ENCODE measurements at places on chromosomes 4 and X.

- no peak for DNase-seq
Measured at GRCh38 chr4:180058691-180059215, 2184.4 kb upstream of the TENM3 start.

- DNase-seq, result no peak
Measured at GRCh38 chr4:117637347-117637746, 396.9 kb upstream of the NDST3 start.

DNA sequence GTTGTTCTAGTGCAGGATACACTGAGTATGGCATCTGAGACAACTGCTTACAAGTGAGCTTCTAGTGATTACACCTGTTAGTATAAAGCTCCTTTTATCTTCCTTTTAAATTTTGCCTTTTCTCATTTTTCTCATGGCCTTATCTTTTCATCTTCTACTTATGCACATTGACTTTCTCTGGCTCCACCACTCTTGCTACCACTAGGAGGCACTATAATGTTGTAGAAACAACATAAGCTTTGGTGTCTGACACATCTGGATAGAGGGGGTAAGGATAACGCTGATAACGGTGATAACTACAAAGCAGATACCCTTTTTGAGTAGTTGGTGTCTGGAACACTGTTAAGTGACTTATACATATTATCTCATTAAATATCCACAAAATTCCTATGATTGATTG, 187.4 kb upstream of the TEX13C start:
- no peak for DNase-seq

- no peak for DNase-seq
Measured at GRCh38 chrX:132592880-132593279, 104.0 kb upstream of the MBNL3 start.

GRCh38 chrX:6384371-6384770, 150.5 kb downstream of the VCX3A start:
- DNase-seq, result no peak

DNA sequence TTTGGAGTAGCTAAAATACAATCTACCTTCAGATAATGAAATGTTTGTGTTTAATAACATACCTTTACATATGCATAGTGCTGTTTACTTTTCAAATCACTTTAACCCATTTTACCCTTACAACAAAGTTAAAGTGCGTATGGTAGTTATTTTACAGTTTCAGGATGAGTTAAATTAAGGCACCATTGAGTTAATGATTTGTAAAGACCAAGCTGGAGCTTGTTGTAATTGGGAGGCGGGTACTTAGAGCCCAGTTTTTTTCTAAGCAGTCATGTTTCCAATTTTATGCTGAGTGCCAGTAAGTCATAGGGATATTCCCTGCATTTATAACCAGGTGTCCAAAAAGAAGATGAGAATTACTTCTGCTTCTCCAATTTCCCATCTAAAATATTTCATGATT, 84.2 kb upstream of the NRK start:
- DNase-seq, result no peak

GRCh38 chr4:181755846-181756245, 487.4 kb upstream of the TENM3 start:
- no peak for DNase-seq

DNA sequence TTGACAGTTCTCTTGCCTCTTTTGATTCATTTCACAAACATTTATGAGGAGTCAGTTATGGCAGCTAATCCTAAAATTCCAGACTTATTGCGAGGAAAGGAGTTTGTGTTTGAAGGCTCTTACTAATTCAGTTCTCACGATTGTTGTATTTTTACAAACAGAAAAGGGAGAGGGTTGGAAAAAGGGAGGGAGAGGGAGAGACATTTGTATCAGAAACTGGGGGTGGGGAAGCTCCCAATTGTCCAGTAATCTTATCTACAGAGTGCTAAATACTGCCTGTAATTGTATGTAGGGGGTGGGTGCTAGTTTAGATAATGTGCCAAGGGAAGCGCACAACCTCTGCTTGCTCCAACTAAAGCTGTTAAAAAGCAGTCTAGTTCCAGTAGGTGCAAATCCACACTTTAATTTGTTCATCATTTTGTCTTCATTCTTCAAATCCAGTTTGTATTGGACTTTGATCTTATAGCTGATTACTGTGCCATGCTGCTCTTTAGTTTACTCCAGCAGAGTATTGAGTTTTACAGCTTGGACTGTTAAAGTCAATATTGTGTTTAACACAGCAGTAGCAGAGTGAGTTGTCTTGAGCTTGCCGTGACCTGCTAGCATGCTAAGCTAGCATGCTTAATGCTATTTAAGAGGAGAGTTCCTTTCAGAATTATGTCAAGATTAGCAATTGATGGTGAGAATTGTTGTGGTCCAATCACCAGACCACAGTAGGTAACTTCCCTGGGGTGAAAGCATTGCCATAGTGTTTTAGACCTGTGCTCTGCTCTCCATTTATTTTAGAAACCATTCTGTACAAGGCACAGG, 13.9 kb downstream of the FNIP2 start:
- DNase-seq, result no peak

GRCh38 chr4:165610679-165611437, 232.1 kb downstream of the CPE start:
- DNase-seq, result no peak

DNA sequence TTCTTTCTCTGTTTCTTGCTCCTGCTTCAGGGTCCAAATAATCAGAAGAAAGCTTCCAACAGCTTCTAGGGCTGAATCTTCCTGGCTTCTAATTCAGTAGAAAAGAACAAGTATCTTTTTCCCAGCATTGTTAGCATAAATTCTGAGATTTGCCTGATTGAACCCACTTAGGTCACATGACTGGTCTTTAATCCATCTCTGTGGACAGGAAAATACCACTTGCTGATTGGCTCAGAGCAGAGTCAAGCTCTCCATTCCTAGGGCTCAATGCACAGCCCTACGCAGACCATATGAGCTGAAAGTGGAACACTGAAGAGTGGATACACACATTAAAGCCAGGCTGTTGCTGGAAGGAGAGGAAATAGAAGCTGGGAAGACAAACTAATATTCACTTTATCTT, 99.6 kb upstream of the RPL34 start:
- DNase-seq, result no peak

DNA sequence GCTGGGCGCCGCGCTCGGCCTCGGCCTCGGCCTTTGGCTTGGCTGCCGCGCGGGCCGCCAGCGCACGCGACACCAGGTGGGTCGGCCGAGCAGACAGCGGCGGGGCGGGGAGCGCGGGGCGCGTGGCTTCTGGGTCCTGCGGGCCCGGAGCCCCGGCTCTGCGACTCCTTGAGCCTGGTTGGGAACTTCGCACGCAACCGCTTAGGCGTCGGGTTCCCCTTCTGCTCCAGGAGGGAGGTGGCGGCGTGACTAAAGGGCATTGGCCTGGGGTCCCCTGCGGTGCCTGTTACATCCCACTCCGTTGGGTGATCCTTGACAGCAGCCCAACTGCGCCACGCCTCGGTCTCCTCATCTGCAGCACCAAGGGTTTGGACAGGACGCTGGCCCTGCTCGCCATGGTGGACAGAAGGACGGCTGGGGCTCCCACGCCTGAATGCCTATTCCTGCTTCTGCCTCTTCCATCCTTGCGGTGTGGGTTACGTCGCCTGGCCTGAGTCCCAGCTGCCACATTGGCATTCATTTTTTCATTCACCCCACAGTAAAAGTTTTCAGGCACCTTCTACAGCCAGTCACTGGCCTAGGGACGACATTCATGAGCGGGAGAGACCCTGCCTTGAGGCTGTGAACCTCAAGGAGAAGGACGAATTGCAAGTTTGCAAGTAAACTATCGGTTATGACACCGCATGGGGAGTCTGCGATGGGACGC, 631 bp downstream of the EVC start:
- DNase-seq, result no peak

DNA sequence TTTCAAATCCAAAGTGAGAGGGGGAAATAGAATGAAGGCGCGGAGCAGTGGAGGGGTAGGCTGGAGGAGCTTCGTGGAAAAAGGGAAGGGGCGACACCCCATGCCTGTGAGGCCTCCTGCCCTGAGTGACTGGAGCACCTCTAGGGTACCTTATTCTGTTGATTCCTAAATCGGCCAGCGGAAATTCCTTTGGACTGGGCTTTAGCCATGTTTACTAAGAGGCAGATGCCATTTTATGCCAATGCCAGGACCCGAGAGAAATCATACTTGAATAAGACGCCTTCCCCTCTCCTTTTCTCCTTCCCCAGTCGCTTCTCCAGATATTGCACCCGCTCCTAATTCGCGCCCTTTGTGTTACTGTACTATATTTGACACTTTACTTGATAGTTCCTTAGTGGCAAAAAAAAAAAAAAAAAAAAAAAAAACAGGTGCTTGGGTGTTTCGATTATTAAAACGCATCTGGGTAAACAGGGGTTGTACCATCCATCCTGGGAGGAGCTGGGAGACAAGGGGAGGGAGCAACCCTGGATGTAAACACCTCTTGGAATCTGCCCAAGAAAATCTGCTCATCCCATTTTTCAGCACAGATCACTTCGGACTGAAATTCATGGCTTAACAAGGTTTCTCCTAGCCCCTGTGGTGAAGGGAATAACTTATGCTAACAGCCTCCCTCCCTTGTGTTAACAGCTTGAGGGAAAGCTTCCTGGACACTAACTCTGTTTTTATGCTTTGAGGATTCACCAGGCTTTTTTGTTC, 1.5 kb downstream of the BMP3 start:
- no peak for DNase-seq

GRCh38 chr4:181308476-181309312, 934.5 kb upstream of the TENM3 start:
- no peak for DNase-seq

DNA sequence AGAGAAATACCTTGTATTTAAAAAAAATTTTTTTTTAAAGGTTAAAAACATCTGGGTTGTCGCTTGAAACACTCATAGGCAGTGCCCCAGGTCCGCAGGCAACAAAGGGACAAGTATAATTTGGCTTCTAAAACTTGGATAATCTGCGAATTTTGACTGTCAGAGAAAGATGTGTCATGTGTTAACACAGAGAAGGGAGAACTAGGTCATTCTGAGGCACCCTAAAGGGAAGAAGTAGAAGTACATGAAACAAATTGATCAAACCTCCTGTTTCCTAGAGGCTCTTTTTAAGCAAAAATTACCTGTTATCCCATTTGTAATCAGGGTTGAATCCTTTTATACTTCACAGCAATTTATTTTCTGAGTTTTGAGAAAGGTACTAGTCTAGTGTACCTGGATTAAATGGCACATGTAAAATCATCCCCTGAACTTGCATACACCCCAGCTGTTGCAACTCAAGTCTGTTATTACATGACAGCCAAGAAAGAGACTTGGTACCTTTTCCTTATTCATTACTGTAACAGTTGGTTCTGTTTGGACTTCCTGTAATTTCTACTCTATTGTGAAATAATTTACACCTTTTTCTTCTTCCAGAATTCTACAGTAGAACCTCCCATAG, 1.7 kb downstream of the SRD5A3 start:
- no peak for DNase-seq

DNA sequence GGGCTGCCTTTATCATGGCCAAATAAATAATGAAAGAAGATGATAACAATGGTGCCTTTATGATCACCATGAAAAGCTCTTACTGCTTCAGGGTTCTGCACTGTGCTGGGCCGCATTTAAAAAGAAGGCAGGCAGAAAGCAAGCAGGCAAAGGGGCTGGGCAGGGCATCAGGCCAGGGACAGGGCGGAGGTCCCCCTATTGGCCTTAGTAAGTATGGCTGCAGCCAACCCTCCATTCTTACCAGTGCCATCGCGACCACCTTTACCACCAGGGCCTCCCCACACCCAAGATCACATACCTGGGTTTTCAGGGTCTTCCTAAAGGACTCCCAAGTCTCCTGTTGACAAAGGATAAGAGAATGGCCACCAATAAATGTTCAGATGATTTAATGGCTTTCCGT, 38.9 kb downstream of the CNGA2 start:
- no peak for DNase-seq

- DNase-seq, result no peak
Measured at GRCh38 chr4:34371676-34372075, 1872.6 kb downstream of the ARAP2 start.

DNA sequence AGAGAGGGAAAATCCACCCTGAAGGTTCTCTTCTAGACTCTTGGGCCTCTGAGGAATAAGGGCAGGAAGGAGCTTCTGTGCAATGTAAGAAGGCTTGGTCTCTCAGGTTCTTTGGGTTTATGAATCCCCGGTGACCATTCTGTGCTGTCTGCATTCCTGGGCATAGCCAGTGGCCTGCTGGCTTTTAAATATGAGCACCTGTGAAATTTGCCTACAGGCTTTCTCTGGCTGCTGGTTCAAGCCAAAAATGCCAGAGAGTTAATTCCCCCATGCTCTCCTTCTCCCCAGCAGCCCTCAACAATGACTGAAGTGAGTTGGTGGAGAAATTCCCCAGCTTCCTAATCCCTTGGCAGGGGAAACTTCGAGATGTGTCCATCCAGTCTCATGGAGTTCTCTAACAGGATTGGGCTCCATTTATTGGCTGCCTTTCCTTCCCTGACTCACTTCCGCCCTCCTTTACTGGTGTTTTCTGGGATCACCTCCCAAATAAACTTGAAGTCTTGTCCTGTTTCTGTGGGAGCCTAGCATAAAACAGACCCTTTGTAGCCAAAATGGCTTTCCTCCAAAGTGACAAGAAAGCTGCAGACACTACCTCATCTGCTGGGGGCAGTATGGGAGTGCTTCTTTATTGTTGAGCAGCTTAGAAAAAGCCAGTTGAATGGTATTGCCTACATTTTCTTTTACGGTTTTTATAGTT, 179.4 kb upstream of the CASK start:
- no peak for DNase-seq

GRCh38 chrX:7147413-7147977, at the start of gene STS:
Gene STS (plus strand): TSS chrX:7147712. CDS start chrX:7253200, 105,488 bp downstream.
- no peak for DNase-seq

GRCh38 chrX:35380808-35381700, 417.1 kb upstream of the MAGEB16 start:
- no peak for DNase-seq

GRCh38 chrX:17525762-17526555, 151.0 kb downstream of the NHS start:
- DNase-seq, result no peak

DNA sequence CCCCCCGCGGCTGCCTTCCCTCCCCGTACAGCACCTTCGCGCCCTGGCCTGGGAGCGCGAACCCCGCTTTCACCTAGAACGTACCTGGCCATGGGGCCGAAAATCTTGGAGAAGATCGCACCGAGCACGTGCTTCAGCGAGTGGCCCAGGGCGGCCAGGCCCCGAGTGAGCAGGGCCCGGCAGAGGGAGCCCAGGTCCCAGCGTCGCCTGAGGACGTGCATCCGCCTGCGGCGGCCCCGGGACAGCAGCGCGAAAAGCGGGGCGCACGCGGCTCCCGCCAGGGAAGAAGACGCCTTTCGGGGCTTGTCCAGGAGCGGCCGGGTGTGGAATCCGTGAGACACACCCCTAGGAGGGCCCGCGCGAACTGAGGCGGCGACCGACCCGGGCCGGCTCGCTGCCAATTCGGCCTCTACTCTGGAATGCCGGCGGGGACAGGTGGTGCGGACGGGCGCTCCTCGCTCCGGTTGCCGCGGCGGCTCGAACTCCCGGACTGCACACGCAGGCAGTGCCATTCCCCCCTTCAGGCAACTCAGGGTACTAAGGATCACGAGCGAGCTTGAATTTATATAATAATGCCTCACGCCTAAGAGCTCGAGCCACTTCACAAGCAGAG, at the start of gene HS6ST2:
HS6ST2 (minus strand) TSS at position 539 of the 613 bp plus-strand sequence.
- DNase-seq, result no peak

- no peak for DNase-seq
Measured at GRCh38 chr4:48654015-48654664, 125.9 kb downstream of the FRYL start.
